D341Med (cell line): ENCODE measurements at places on chromosomes 16 and 17.

GRCh38 chr17:5823219-5823618 is 238.9 kb upstream of the NLRP1 start:
- no peak for DNase-seq

DNA sequence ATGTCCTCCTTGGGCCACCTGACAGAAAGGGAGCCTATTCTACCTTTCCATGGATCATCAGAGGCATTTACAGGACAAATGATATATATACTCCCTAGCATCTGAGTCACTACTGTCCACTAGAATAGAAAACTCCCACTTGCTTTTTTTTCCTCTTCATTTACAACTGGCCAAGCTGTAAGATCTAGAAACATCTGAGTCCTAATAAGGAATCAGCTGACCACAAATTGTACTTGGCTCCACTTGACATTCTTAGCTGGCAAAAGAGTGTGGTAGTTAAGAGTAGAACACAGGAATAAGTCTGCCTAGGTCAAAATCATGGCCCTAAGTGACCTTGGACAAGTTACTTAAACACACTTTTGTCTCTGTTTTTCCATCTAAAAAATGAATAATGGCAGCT is 5.2 kb downstream of the RUSF1 start:
- DNase-seq = no peak

DNA sequence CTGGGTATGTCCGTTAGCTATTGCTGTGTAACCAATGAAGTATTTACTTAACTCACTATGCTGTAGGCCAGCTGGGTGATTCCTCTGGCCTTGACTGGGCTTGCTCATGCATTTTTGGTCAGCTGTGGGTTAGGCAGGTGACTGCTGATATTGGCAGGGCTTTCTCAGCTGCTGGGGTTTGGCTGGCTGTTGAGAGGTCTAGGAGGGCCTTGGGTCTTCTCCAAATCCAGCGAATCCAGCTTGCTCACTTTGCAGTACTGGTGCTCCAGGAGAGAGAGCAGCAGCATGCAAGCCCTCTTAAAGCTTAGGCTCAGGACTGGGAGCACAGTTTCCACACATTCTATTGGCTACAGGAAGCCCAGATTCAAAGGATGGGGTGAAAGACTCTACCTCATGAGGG is 270.1 kb downstream of the PHKB start:
- no peak for DNase-seq

DNA sequence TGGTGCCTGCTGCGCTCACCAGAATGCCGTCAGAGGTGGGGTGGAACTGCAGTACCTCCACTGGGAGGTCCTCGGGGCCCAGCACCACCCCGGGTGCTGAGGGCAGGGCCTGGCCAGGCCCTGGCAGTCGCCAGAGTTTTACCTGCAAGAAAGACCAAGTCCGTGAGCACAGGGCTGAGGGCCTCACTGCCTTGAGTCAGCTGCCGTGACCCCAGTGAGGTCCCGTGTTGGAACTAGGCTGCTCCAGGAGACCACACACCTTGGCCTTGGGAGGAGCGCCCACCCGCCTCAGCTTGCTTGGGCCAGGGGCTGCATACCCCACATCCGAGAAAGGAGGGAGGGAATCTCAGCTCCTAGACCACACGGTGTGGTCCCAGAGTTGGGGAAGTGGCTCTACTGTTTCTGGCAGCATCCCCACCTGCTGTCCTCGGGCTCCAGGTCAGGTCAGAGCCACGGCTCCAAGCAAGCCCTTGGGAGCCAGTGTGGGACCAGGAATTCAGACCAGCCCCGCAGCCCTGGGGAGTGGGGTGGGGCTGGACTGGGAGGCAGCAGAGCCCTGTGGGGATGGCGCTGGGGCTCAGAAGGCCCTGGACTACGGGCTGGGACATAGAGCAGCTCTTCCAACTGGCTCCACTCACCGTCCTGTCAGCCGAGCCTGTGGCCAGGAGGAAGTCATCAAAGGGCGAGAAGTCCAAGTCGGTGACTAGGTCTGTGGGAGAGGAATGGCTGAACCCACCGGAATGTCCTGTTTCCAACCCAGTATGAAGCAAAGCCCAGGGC is 8.7 kb downstream of the CORO7 start:
- peak; percentile 12 for DNase-seq

- peak; percentile 97 for DNase-seq
Measured at GRCh38 chr17:74923538-74924249, 379 bp upstream of the OTOP2 start.

- DNase-seq = no peak
Measured at GRCh38 chr17:11486868-11487310, 111.4 kb upstream of the DNAH9 start.

GRCh38 chr17:45320931-45321461 is 4.2 kb upstream of the MAP3K14 start:
- DNase-seq = no peak

- DNase-seq = no peak
Measured at GRCh38 chr17:14068542-14069250, 608 bp upstream of the COX10 start.

GRCh38 chr16:58011652-58012051 is 10.4 kb downstream of the USB1 start:
- no peak for DNase-seq

GRCh38 chr17:49327835-49328784 is 33.9 kb downstream of the ZNF652 start:
- DNase-seq = no peak

GRCh38 chr16:87255866-87256265 is 61.3 kb downstream of the C16orf95 start:
- DNase-seq = no peak

DNA sequence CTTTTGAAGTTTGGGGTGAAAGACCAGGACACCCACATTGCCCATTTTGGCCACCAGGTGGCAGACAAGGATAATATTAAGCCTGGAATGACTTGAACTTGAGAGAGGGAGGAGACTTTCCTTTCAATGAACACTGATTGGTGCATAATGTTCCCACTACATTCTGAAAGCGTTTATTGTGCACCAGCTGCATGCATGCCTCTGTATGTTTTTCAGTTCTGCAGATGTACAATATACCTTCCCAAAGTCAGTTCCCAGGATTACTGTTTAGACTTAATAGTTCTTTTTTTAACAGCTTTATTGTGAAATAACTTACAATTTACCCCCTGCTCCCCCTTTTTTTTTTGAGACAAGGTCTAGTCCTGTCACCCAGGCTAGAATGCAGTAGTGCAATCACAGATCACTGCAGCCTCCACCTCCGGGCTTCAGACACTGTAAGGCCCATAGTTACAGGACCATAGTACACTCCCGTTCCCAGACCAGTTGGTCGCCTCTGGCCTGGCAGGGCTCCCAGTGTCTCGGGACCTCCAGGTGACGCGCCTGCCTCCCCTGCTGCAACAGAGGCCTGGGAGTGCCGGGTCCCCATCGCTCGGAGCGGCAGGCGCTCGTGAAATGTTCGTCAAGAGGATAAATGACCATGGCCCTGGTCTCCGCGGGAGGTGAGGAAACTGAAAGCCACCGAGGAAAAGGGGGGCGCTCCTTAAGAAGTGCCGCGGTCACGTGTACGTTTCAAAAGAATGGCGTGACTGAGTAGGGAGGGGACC is 12.2 kb downstream of the CES2 start:
- DNase-seq = peak; percentile 74

DNA sequence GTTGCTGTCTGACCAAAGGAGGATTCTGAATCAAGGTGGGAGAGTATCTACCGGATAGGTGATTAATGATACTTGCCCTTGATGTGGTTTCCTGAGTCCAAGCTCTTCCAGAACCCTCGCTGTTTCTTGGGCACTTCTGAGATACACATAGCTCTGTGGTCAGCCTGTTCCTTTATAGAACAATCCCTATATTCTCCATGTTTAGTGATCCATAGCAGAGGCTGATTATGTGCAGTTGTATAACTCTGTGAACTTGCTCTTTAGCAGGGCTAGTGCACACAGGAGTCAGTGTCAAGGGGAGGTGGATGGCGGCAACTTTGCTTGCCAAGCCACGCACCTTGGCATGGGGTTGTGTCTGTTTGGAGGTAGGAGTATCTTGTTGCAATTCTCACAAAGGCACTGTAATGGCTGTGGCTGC is 36.1 kb downstream of the ARL4D start:
- DNase-seq = no peak

GRCh38 chr16:27816561-27816960 is 247.0 kb downstream of the GSG1L start:
- DNase-seq = no peak
